ENCODE measurements at places on chromosomes 1 and 21. TPM values are rescaled to one million over a fixed set of nuclear protein-coding genes. Genes with fewer than 3 reads are reported as not detected.

Gene PCP4
- 2.1 TPM for total RNA-seq

Gene CELSR2
- total RNA-seq, result 1.2 TPM

Gene ST6GALNAC5
- 1.4 TPM for total RNA-seq

Gene RXFP4
- not detected for total RNA-seq

Gene SYCP1
- 0.05 TPM for total RNA-seq

Gene TLCD4
- total RNA-seq, result 1.5 TPM

Gene BSDC1
- total RNA-seq, result 35.3 TPM

- DNase-seq, result no peak
Observed at GRCh38 chr1:156284757-156285156, 632 bp downstream of the TMEM79 start.

DNA sequence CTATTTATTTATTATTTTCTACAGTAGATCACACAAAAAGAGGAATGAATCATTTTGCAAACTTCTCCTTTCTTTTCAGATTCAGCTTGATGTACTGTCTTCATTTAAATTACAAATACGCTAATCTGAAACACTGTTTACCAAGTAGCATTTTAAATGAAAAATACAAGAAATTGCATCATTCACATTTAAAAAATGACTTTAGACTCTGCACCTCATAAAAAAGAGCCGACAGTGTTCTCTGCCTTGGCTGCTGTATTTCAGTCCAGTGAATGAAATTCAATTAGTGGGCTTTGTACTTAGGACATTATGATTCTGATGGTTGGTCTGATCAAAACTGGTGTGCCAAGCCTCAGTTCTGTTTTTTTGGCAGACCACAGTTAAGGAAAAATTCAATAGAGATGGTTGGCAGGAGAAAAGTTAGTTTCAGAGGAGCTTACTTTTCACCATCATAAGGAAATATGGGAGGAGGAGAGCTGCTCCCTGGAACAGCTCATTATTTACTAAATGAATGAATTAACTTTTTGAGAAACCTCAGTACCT, 222.4 kb upstream of the ESRRG start:
- DNase-seq, result no peak

GRCh38 chr1:12539705-12540579, 78.1 kb downstream of the DHRS3 start:
- peak; percentile 7 for DNase-seq

DNA sequence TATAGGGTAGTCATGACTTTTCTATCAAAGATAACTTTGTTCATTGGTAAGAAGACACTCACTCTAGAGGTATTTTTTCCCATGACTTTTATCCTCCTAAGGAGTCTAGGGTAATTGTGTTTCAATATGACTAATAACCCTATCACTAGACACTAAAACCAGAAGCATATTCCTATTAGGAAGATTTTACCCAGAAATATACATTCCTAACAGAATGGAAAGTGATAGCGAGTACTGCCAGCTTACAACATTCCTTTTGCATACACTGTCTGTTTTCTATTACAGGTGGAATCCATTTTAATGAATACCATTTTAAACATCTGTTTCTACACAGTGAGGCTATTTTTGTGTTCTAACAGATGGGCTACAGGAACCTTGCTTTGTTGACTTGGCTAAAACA, 31.4 kb upstream of the C1orf185 start:
- no peak for DNase-seq

DNA sequence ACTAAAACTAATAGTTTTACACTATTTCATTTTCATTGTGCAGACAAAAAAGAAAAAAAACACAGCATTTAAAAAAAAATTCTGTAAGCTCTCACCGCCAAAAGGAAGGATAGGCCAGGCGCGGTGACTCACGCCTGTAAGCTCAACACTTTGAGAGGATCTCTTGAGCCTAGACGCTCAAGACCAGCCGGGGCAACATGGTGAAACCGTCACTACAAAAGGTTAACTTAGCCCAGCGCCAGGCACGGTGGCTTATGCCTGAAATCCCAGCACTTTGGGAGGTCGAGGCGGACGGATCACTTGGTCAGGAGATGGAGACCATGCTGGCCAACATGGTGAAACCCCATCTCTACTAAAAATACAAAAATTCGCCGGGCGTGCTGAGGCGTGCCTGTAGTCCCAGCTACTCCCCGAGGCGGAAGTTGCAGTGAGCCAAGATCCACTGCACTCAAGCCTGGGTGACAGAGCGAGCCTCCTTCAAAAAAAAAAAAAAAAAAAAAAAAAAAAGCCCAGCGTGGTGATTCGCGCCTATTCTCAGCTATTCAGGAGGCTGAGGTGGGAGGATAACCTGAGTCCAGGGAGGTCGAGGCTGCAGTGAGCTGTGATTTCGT, 14.3 kb upstream of the SPEN start:
- DNase-seq, result no peak

- no peak for DNase-seq
Observed at GRCh38 chr1:30384286-30385245, 338.8 kb downstream of the MATN1 start.

- DNase-seq, result no peak
Observed at GRCh38 chr21:17370263-17370662, 142.6 kb upstream of the CXADR start.

DNA sequence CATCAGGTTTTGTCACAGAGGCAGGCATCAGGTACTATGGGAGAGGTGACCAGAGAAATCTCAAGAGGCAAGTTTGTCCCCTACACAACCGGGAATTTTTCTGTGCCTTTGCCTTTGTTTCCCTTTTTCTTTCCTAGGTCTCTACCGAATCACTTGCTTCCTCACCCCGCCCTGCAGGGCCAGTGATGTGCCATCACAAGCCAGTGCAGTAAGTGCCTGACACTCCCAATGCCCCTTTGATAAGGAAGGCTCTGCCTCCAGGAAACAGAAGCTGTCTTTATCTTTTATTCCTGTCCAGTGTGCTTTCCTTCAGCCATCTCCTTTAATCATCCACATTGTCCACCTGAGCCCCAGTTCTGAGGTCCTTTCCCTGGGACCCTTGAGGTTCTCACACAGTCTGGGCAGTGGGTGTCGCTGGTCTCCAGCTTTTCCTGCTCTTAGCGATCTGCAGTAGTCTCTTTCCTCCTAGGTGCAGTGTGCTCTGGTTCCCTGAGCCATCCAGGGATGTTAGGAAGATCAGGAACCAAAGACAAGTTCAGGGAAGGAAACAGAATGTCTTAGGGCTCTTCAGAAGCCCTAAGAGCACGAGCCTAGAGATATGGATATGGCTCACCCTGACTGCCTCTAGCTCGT, 36.6 kb downstream of the GJA5 start:
- DNase-seq, result peak; percentile 4

GRCh38 chr1:209802117-209802779, 3.7 kb downstream of the IRF6 start:
- no peak for DNase-seq

- DNase-seq, result no peak
Observed at GRCh38 chr1:211591980-211592493, 13.1 kb upstream of the SLC30A1 start.

DNA sequence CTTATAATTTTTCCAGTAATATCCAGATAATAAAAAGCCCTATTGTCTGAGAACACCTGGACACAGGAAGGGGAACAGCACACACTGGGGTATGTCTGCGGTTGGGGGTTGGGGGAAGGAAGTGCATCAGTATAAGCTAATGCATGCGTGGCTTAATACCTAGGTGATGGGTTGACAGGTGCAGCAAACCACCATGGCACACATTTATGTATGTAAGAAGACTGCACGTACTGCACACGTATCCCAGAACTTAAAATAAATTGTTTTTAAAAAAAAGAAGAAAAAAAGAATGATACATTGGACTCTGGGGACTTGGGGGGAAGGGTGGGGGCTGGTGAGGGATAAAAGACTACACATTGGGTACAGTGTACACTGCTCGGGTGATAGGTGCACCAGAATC, 144.9 kb upstream of the C1orf174 start:
- DNase-seq, result no peak

- DNase-seq, result no peak
Observed at GRCh38 chr1:51612447-51612961, 4.4 kb upstream of the OSBPL9 start.

- DNase-seq, result no peak
Observed at GRCh38 chr1:197770243-197770642, 5.0 kb downstream of the DENND1B start.

GRCh38 chr21:44402323-44403105, 49.1 kb downstream of the TRPM2 start:
- no peak for DNase-seq

Measured in thymus (tissue), 14 donors.